ENCODE measurements at places on chromosomes 3 and 15.
A peak's percentile ranks its signal among the peaks of the same experiment; 100 is the strongest.

- DNase-seq, result no peak
- H3K36me3 ChIP-seq, result peaks cover 86% of the 10 kb centered on the region
- peak overlapping the region; percentile 32 for H3K27ac ChIP-seq
Observed at GRCh38 chr3:39090922-39091321, 16.5 kb downstream of the GORASP1 start.

DNA sequence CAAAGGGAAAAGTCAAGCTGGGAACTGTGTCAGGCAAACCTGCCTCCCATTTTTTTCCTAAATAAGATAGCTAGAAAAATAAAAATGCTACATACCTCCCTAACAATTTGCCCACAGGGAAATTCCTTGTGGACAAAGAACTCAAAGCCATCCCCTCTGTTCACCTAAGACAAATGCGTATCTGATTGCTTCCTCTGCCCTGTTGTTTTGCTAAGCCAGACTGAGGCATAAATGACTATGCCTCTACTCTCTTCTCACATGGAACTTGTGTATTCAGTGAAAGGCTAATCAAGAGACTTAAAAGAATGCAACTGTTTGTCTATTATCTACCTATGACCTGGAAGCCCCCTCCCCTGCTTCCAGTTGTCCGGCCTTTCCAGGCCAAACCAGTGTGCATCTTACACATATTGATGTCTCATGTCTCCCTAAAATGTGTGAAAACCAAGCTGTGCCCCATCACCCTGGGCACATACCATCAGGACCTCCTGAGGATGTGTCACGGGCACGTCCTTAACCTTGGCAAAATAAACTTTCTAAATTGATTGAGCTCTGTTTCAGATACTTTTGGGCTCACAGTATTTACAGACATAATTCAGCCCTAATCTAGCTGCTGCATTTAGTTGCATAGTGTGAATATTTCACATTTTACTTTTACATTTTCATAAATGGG lies 15.8 kb downstream of the CHD2 start:
- H3K27me3 ChIP-seq, result no peaks in the 10 kb centered on the region
- H3K27ac ChIP-seq, result peak overlapping the region; percentile 99
- H3K4me1 ChIP-seq, result peaks cover 60% of the 10 kb centered on the region
- no peak for DNase-seq

- H3K4me3 ChIP-seq, result peak overlapping the region; percentile 72
- H3K4me1 ChIP-seq, result peaks cover 54% of the 10 kb centered on the region
- H3K36me3 ChIP-seq, result peaks cover 3% of the 10 kb centered on the region
- peak overlapping the region; percentile 81 for H3K27ac ChIP-seq
- H3K27me3 ChIP-seq, result no peaks in the 10 kb centered on the region
Observed at GRCh38 chr3:177538048-177538749, 340.9 kb upstream of the TBL1XR1 start.

GRCh38 chr3:16366581-16366980 lies 101.6 kb downstream of the OXNAD1 start:
- peaks cover 6% of the 10 kb centered on the region for H3K4me1 ChIP-seq
- peaks cover 32% of the 10 kb centered on the region for H3K36me3 ChIP-seq
- no peak for DNase-seq

DNA sequence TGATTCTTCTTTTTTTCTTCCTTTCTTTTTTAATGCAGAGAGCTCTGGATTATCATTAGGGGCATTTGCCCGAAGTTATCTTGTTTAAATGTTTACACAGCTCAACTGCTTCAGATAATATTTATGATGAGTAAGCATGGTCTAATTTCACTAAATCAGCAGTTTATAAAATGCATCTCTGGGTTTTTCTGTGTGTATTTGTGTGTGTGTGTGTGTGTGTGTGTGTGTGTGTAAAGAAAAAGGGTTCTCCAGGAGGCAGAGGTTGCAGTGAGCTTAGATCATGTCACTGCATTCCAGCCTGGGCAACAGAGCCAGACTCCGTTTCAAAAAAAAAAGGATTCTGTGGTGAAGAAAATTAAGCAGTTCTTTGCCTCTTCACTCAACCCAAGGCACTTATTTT lies 25.9 kb upstream of the TNFSF10 start:
- H3K36me3 ChIP-seq, result no peaks in the 10 kb centered on the region
- no peaks in the 10 kb centered on the region for H3K27me3 ChIP-seq
- H3K4me1 ChIP-seq, result peaks cover 8% of the 10 kb centered on the region
- H3K27ac ChIP-seq, result no peak overlapping the region

GRCh38 chr15:28873006-28873405 lies 12.8 kb upstream of the APBA2 start:
- DNase-seq, result no peak
- H3K4me1 ChIP-seq, result no peaks in the 10 kb centered on the region
- peaks cover 4% of the 10 kb centered on the region for H3K27me3 ChIP-seq
- H3K4me3 ChIP-seq, result no peak overlapping the region
- H3K36me3 ChIP-seq, result no peaks in the 10 kb centered on the region
- no peak overlapping the region for H3K27ac ChIP-seq

DNA sequence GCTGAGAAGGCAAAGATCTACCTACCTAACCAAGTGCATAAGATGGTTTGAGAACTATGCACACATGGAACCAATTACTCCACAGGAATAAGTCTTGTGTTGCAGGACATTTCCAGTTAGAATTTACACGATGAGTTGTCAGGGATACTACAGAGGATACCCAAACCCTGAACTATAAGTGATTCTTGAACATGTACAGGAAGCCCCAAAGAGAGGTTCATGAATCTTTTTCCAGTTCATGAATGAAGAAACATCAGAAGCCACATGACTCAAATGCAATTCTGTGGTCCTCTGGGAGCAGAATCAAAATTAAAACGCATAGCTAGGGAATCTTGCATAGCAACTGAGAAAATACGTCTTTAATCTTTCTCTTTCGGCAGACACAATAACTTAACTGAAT lies 114.1 kb upstream of the LMCD1 start:
- H3K4me1 ChIP-seq, result no peaks in the 10 kb centered on the region
- H3K27me3 ChIP-seq, result no peaks in the 10 kb centered on the region
- DNase-seq, result no peak
- no peaks in the 10 kb centered on the region for H3K36me3 ChIP-seq

GRCh38 chr15:50764461-50765194 lies 878 bp downstream of the SPPL2A start:
- peaks cover 22% of the 10 kb centered on the region for H3K36me3 ChIP-seq
- DNase-seq, result no peak
- H3K4me1 ChIP-seq, result peaks cover 52% of the 10 kb centered on the region
- no peaks in the 10 kb centered on the region for H3K27me3 ChIP-seq
- H3K27ac ChIP-seq, result peak overlapping the region; percentile 90

- no peak for DNase-seq
- peaks cover 26% of the 10 kb centered on the region for H3K27me3 ChIP-seq
- H3K4me3 ChIP-seq, result peak overlapping the region; percentile 96
Observed at GRCh38 chr3:42805141-42805821, 991 bp upstream of the HIGD1A start.

- H3K27me3 ChIP-seq, result no peaks in the 10 kb centered on the region
- no peak overlapping the region for H3K27ac ChIP-seq
- peaks cover 3% of the 10 kb centered on the region for H3K36me3 ChIP-seq
- no peak overlapping the region for H3K4me3 ChIP-seq
Observed at GRCh38 chr3:46574243-46574646, 8.1 kb upstream of the LRRC2 start.

- H3K27ac ChIP-seq, result no peak overlapping the region
- peaks cover 9% of the 10 kb centered on the region for H3K4me1 ChIP-seq
- DNase-seq, result no peak
- H3K36me3 ChIP-seq, result no peaks in the 10 kb centered on the region
Observed at GRCh38 chr15:49438962-49439631, 16.1 kb downstream of the FGF7 start.

GRCh38 chr3:68751888-68752287 lies 180.5 kb downstream of the TAFA4 start:
- no peak overlapping the region for H3K27ac ChIP-seq
- H3K4me3 ChIP-seq, result no peak overlapping the region
- H3K36me3 ChIP-seq, result no peaks in the 10 kb centered on the region
- no peaks in the 10 kb centered on the region for H3K27me3 ChIP-seq
- DNase-seq, result no peak

- H3K27ac ChIP-seq, result no peak overlapping the region
- H3K36me3 ChIP-seq, result no peaks in the 10 kb centered on the region
- no peaks in the 10 kb centered on the region for H3K4me1 ChIP-seq
Observed at GRCh38 chr3:69659180-69659910, 79.9 kb upstream of the MITF start.

DNA sequence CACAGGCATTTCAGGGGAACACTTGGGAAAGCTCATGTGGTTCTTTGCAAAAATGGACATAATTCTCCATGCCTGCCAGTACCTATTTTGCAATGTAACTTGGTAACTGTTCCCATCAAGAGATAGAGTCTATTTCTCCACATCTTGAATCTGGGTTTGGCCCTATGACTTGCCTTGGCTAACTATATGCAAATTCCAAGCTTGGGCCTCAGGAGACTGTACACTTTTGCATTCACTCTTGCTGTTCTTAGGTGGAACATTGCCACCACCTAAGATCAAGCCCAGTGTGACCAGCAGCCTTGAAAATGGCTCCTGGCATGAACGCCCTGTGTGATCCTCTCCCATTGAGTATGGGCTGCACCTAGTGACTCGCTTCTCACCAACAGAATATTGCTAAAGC lies 19.8 kb upstream of the SMAD6 start:
- no peak for DNase-seq
- no peaks in the 10 kb centered on the region for H3K4me1 ChIP-seq
- no peak overlapping the region for H3K27ac ChIP-seq

DNA sequence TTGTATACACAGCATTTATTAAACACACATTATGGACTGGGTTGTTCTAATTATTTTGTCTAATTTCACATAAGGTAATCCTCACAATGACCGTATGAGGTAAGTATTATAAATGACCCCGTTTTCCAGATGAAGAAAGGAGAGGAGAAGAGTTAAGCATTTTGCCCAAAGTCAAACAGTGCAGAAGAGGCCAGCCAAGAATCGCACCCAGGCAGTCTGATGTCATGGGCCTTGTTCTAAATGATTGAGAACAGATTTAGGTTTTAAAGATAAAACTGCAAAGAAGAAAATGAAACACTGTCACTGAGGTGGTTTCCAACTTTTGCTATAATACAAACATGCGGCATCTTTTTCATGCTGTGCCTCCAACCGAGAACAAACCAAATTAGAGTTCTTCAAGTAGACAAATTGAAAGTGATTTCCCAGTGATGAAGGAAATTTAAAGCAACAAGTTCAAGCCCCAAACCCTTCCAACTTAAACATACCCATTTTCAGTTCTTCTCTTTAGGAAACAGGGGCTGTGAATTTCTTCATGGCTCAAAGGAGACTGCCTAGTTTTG lies 155.3 kb downstream of the THRB start:
- H3K4me1 ChIP-seq, result no peaks in the 10 kb centered on the region
- no peaks in the 10 kb centered on the region for H3K36me3 ChIP-seq
- no peak overlapping the region for H3K27ac ChIP-seq
- no peaks in the 10 kb centered on the region for H3K27me3 ChIP-seq

DNA sequence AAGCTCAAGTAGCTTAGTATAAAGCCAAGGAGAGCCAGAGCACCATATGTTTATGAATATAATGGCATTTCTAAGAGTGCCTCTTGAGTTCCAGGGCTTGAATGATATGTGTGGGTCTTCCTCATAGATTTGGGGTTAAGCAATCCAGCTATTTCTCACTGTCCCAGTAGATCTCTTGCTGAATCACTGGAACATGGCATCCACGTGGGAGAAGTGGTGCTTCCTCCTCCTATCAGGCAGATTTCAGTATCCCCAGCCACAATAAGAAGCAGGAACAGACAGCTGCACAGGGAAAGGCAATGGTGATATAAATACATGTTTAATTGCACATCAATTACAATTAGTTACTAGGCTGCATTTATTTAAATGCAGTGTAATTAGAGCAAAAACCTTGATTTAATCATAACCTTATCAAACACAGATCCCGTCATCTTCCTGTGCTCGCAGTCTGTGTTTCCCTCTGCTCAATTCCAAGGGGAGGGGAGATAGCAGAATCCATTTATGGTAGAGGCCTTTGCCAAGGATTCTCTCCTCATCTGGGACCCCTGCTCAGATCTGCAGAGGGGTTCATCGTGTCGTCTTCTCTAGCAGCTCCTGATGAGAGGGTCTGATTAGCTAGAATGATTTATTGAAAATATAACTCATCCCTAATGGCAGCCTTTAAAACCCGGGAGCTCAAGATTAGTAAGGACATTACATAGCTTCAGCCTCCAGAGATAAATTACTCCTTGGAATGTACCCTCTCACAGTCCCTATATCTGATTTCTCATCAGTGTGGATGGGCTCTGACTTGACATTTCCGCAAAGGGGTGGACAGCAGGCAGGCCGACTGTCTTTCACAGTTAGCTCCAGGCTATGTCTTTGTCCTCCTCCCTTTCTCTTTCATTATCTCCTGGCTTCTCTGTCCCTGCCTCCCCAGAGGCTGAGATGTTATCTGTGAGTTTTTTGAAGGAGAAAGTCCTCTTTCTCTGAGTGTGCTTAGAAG lies 775.9 kb downstream of the AGBL1 start:
- no peak overlapping the region for H3K27ac ChIP-seq
- H3K4me3 ChIP-seq, result no peak overlapping the region
- H3K27me3 ChIP-seq, result peaks cover 28% of the 10 kb centered on the region
- no peak for DNase-seq

DNA sequence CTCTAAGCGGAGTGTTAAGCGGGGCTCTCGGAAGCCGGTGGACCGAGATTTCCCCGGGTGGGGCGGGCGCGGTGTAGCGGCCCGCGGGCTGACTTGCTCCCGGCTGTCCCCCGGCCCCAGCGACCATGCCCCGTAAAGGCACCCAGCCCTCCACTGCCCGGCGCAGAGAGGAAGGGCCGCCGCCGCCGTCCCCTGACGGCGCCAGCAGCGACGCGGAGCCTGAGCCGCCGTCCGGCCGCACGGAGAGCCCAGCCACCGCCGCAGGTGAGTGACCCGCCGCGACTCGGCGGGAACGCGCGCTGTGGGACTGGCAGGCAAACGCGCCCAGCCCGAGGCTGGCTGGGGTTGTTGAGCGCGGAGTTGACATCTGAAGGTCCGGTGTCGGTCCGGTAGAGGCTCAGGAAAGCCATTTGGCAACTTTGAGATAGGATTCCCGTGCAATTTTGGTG lies 1.3 kb downstream of the SMC4 start:
- DNase-seq, result peak; percentile 7
- peaks cover 6% of the 10 kb centered on the region for H3K27me3 ChIP-seq
- H3K36me3 ChIP-seq, result peaks cover 37% of the 10 kb centered on the region
- H3K4me3 ChIP-seq, result peak overlapping the region; percentile 97

DNA sequence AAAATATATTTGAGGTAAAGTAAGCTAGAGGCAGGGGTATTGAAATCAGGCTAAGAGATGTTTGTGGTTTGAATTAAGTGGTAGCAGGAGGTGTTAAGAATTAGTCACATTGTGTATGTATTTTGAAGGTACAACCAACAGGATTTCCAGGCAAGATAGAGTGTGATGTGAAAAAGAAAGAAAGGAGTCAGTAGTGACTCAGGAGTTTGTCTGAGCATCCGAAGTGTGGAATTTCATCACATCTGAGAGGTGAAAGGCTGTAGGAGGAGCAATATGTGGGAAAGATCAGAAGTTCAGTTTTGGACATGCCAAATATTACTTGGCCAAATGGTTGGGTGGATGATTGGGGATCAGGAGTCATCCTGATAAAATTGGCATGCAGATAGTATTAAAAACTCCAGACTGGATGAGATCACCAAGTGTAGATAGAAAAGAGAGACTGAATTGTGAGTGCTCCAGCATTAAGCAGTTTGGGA lies 32.1 kb upstream of the EBLN2 start:
- H3K27me3 ChIP-seq, result no peaks in the 10 kb centered on the region
- peaks cover 78% of the 10 kb centered on the region for H3K4me1 ChIP-seq
- H3K36me3 ChIP-seq, result peaks cover 9% of the 10 kb centered on the region
- H3K4me3 ChIP-seq, result peak overlapping the region; percentile 7
- peak overlapping the region; percentile 64 for H3K27ac ChIP-seq

GRCh38 chr3:35757991-35758757 lies 118.8 kb downstream of the ARPP21 start:
- no peak overlapping the region for H3K27ac ChIP-seq
- no peak overlapping the region for H3K4me3 ChIP-seq
- no peaks in the 10 kb centered on the region for H3K36me3 ChIP-seq
- no peak for DNase-seq
- no peaks in the 10 kb centered on the region for H3K4me1 ChIP-seq
